ENCODE measurements at places on chromosomes 5 and 9.

DNA sequence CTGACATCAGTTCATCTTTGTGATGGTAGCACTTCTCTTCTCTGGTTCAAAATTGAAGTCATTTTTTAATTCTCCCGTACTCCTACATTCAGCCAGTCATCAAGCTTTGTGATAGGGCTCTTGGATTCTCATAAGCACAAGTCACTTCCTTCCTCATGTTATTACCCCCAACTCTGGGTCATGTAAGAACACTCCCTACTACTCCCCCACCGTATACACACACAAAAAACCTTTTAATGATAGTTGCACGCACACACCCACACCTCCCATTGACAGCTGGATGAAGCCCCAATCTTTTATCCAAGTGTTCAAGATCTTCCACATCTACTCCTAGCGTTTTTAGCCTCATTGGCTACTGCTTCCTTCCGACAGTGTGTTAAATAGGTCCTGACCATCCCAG, 16.8 kb downstream of the KDM3B start:
- DNase-seq: no peak

GRCh38 chr9:76658510-76659231, 105.6 kb upstream of the PCA3 start:
- DNase-seq: no peak

GRCh38 chr5:21063146-21063545, 1075.1 kb upstream of the CDH18 start:
- DNase-seq: no peak

DNA sequence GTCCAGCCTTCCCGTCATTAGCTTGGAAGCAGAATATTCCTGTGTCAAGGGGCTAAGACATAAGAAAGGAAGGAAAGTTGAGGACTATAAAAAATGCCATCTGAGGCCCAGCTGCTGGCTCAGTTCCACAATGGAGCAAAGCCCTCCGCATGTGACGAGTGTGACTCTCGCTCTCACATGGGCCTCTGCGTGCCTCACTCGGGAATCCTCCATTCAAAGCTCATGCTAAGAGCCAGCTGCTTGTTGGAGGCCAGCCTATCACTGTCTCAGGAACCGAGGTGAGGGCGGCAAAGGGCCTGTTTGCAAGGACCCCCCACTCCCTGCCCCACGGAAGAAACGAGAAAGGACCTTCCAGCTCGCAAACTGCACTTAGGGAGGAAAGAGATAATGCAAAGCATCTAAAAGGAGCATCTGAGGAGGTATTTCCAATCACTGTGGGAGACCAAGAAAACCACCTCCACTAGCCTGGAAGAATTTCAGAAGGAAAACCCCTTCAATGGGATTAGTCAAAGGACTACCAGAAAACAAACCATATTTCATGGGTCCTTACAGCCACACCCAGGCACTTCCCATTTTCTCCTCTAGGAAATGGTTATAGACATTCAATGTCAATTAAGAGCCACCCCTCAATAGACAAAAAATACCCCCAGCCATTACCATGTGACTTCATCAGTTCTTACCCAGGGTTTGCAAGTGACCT, 95.3 kb downstream of the PRRT1B start:
- no peak for DNase-seq

- no peak for DNase-seq
Observed at GRCh38 chr9:94554078-94554438, 825 bp upstream of the PCAT7 start.

DNA sequence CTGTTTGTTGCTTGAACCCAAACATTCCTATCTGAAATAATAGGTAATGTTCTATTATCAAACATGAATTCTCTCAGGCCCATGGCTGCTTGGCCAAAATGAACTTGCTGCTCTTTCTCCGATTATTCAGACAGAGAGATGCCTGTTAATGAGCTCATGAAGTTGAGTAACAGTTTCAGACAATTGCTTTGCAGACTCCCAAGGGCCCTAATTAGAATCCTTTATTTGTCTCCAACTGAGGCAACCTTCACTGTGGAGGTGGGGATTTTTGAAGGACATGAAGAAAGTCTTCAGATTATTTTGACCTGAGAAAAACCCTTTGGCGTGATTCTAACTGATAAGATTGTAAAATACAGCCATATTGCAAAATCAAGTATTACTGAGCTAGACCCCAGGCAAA, 466.7 kb downstream of the NFIB start:
- DNase-seq: no peak

DNA sequence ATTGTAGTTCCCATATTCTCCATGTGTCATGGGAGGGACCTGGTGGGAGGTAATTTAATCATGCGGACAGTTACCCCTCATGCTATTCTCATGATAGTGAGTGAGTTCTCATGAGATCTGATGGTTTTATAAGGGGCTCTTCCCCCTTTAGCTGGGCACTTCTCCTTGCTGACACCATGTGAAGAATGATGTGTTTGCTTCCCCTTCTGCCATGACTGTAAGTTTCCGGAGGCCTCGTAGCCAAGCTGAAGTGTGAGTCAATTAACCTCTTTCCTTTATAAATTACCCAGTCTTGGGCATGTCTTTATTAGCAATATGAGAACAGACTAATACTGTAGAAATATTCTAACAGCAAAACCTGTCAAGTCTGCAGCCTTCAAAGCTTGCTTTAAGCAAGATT, 293.2 kb downstream of the CTNND2 start:
- no peak for DNase-seq

DNA sequence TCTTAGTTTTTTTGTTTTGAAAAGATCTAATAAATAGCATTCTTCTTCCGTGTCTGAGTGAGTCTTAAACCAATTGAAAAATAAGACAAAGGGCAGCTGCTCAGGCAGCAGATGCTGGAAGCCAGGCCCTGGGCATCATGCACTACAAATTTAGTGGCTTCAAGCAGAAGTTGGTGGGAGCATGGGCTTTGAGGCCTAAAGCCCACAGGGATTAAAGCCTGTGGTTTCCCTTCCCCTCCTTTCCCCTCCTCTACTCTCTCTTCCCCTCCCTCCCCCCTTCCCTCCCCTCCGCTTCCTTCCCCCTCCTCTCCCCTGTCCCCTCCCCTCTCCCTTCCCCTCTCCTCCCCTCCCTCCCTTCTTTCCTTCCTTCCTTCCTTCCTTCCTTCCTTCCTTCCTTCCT, 20.1 kb upstream of the KIF4B start:
- no peak for DNase-seq

GRCh38 chr5:172816925-172817562, 17.0 kb upstream of the ERGIC1 start:
- DNase-seq: no peak

DNA sequence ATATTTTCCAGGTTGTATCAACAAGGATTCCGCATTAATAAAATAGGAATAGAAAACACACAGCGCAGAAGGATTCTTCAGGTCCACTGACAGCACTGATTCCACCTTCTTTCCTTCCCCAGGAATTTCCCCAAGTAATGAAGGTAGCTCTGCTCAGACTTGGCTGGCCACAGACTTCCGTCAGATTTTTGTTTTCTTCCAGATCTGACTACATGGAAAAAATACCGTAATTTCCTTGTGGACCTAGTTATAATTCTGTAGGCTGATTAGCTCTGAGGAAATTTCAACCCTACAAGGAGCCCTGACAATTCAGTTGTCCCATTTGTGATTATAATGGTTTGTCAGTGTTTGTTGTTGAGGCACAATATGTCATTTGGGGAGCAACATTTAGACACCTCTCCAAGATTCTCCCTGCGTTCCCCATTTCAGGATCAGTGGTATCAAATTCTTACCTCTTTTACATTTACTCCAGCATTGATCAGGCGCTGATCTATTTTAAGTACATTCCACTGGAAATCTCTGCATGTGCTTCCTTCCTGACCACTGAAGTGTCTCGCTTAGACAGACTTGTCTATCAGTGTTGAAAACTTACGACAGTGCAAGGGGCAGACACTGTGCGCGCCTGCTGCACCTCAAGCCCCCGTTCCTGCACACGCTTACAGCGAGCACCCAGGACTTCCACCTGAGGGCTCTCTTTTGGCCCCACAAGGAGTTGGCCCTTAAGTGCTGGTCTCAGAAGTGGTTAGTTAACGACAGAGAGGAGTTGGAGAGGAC, 94.8 kb downstream of the LHFPL2 start:
- no peak for DNase-seq

DNA sequence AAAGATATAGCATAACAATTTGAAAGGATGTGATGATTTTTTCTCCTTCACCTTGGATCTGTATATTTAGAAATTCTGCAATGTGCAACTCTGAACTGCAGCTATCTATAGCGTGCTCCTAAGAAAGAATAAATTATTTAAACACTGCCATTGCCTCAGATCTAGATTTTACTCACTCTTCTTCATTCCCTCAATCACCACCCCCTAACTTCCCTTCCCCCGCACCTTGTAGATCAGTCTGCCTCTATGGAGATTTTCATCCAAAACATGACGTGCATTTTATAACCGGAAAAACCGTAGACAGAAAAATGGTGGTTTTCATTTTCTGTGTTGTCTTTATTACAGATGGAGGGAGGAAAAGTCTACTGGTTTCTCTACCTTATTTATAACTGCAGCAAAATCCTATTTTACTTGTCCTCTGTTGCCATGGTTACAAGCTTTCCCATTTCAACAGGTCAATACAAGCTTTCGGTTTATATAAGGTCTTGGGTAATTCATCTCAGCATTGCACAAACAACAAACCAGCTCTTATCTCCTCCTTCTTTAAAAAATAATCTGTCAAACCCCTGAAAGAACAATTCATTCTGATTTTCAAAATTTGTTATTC, 480.0 kb downstream of the TAF11L14 start:
- no peak for DNase-seq

GRCh38 chr9:123763910-123764588, 165.9 kb downstream of the DENND1A start:
- DNase-seq: no peak

DNA sequence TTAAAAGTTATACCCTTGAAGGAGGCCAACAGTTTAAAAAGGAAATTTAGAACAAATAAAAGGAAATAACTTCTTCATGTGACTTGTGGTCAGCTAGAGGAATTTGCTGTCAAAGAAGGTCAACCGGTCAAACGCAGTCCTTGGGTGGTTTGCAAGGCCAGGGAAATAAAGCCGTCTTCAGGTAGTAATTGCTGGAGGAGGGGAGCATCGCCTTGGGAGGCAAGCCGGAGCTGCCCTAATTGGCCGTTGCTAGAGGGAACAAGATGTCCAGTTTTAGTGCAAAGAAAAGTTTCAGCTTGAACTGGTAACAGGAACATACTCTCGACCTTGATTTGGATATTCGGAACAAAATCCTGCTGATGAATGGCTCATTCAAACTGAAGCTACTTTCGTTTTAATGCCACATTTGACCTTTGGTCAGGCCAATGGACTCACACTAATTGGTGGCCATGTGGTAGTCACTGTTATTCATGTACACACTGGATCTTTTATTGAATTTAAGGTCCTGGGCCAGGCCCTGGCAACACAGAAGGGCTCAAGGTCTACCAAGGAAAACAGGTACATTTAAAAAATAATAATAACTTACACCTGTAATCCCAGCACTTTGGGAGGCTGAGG, 47.0 kb upstream of the MYO10 start:
- DNase-seq: no peak

DNA sequence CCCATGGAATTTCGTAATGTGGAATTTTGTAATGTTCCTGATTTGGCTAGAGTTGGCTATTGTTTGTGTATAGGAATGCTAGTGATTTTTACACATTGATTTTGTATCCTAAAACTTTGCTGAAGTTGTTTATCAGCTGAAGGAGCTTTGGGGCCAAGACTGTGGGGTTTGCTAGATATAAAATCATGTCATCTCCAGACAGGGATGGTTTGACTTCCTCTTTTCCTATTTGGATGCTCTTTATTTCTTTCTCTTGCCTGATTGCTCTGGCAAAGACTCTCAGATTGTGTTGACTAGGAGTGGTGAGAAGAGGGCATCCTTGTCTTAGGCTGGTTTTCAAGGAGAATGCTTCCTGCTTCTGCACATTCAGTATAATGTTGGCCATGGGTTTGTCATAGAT, 91.0 kb downstream of the NNT start:
- no peak for DNase-seq

- DNase-seq: no peak
Observed at GRCh38 chr5:162911873-162912272, 525.5 kb upstream of the CCNG1 start.

DNA sequence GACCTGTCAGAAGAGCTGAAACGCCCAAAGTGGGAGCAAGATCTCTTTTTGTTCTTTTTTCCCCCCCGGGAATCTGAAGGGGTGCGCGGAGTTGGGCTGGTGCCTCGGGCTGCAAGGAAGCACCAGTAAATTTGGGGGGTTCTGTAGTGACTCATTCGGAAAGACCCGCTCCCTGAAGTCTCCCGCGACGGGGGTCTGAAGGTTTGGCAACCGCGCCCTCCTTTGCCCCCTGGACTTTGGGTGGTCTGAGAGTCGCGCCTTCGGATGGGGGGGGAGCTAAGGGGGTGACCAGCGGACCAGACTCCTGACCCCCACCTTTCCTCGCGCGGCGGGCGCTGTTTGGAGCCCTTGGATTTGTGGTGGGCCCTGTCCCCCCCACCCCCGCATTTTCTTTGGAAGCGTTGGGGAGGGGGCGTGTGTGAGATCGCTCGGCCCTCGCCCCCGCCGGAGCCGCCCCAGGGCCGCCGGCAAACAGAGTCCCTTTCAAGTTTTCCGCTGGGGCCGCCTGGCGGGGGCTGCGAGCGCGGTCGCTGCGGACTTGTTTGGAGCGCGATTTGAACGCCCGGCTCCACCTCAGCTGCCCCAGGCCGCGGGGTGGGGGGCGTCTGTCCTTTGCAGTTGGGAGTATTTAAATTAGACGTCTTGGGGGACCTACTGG, 2.0 kb downstream of the CXXC5 start:
- no peak for DNase-seq

- no peak for DNase-seq
Observed at GRCh38 chr5:174688441-174689354, 35.7 kb upstream of the MSX2 start.

DNA sequence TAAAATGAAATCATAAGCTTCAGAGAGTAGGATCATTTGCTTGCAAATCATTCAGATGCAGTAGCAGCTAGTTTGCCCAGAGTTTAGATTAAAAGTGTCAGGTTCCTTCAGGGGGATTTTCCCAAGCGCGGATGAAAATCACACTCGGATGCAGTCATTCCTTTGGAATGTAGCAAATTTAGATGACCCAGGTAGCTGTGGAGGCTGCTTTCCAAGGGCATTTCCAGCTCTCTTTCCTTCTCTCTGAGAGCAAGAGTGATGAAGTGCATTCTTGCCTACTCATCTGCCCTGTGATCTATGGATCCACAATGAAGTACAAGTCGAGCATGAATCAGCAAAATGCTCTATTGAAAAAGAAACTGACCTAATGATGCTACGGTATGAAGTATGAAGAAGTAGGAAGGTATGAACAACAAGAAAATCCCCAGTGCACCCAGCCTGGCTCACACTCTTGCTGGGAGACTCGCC, 200.2 kb downstream of the PLK2 start:
- DNase-seq: no peak

GRCh38 chr5:22918511-22918910, 65.4 kb upstream of the CDH12 start:
- DNase-seq: no peak

- DNase-seq: no peak
Observed at GRCh38 chr5:67010684-67011409, 185.8 kb downstream of the CD180 start.

Data from activated CD8-positive, alpha-beta memory T cell treated with anti-CD3 and anti-CD28 coated beads, Interleukin-2, amount 10 ng/mL, durations not matched to agents 7 days and 5 days (primary cell).